ENCODE measurements at places on chromosomes 11 and 22.
A peak's percentile ranks its signal among the peaks of the same experiment; 100 is the strongest.

- H3K27me3 ChIP-seq, result peaks cover 13% of the 10 kb centered on the region
- no peak overlapping the region for H3K27ac ChIP-seq
- H3K36me3 ChIP-seq, result no peaks in the 10 kb centered on the region
- no peak for DNase-seq
Observed at GRCh38 chr11:18452927-18453326, 2.7 kb upstream of the LDHAL6A start.

GRCh38 chr11:61507962-61508861 is at the start of gene LRRC10B:
Gene LRRC10B (plus strand): TSS chr11:61508749. CDS start chr11:61508999, 250 bp downstream.
- no peak within 1 kb of the TSS for H3K27ac ChIP-seq
- H3K27me3 ChIP-seq, result peaks cover 52% of the 10 kb centered on the region

GRCh38 chr11:119323532-119324033 is 6.7 kb upstream of the MCAM start:
- peak; percentile 79 for DNase-seq
- peaks cover 16% of the 10 kb centered on the region for H3K4me1 ChIP-seq
- peaks cover 10% of the 10 kb centered on the region for H3K27me3 ChIP-seq
- no peaks in the 10 kb centered on the region for H3K36me3 ChIP-seq

- DNase-seq, result peak; percentile 76
- peak overlapping the region; percentile 98 for H3K27ac ChIP-seq
- no peaks in the 10 kb centered on the region for H3K27me3 ChIP-seq
- H3K4me3 ChIP-seq, result peak overlapping the region; percentile 84
- peaks cover 2% of the 10 kb centered on the region for H3K36me3 ChIP-seq
Observed at GRCh38 chr11:128324531-128325141, 262.7 kb downstream of the ETS1 start.

DNA sequence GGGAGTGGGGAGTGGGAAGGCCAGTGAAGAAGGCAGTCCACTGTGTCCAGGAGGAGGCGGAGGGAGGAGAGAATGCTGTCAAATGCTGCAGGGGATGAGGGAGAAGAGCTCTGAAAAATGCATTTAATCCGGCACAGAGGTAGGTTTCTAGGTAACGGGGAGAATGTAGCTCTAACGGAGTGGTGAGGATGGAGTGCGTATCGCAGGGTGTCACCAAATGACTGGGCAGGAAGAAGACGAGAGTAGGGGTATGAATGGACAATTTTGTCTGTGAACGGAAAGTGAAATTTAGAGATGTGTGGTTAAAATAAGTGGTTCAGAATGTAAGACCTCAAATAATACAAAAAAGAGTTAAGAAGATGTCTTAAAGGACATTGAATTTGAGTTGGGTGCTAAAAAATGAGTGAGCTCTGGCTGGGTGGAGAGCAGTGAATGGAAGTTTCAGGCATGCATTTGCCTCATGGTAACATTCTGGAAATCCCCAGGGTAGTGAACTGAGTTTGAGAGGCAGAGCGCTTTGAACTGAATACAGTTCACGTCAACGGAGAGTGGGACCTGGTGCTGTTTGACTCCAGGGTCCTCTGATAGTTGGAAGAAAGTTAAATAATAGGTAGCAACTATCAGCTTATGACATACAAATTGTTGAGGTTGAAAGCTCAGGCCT is 81.3 kb upstream of the CADM1 start:
- no peaks in the 10 kb centered on the region for H3K36me3 ChIP-seq
- H3K27me3 ChIP-seq, result no peaks in the 10 kb centered on the region
- H3K4me3 ChIP-seq, result no peak overlapping the region
- DNase-seq, result no peak
- H3K4me1 ChIP-seq, result no peaks in the 10 kb centered on the region
- no peak overlapping the region for H3K27ac ChIP-seq

DNA sequence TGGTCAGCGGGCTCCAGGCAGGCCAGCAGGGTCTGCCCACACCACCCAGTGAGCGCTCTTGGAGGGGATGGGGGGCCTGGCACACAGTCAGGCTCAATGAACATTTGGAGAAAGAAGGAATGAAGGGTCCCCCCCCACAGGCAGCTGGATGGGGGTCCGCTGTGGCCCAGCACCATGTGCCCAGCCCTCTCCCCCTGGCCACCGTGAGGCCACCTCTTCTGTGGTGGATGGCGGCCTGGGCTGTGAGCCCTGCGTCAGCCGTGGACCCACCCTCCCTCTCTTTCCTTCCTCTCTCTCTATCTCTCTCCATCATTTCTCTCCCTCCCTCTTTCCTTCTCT is 35.1 kb upstream of the MUC5AC start:
- H3K27me3 ChIP-seq, result no peaks in the 10 kb centered on the region
- H3K4me3 ChIP-seq, result no peak overlapping the region
- no peaks in the 10 kb centered on the region for H3K4me1 ChIP-seq
- no peak overlapping the region for H3K27ac ChIP-seq
- H3K36me3 ChIP-seq, result no peaks in the 10 kb centered on the region

GRCh38 chr11:72688929-72689328 is 14.7 kb upstream of the PDE2A start:
- no peak overlapping the region for H3K4me3 ChIP-seq
- H3K36me3 ChIP-seq, result peaks cover 18% of the 10 kb centered on the region
- no peak for DNase-seq

DNA sequence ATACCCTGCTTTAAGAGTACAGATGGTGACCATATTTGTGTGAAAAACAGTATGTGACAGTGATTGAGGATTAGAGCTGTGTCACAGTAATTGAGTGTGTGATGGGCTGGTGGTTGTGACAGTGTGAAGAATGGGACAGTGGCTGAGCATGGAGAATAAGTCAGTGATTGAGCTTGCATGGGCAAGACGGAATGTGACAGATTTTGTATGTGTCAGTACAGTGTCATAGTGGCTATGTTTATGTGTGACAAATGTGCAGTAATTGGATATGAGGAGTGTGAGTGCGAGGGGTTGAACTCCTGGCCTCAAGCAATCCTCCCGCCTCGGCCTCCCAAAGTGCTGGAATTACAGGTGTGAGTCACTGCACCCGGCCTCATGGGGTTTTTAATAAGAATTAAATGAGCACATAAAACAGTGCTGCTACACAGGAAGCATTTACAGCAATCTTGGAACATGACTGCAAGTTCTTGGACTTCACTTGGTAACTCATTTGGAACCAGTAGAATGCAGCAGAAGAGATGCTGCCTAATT is 583 bp upstream of the RRAS2 start:
- H3K27ac ChIP-seq, result peak overlapping the region; percentile 31
- no peak for DNase-seq
- peaks cover 43% of the 10 kb centered on the region for H3K4me1 ChIP-seq

DNA sequence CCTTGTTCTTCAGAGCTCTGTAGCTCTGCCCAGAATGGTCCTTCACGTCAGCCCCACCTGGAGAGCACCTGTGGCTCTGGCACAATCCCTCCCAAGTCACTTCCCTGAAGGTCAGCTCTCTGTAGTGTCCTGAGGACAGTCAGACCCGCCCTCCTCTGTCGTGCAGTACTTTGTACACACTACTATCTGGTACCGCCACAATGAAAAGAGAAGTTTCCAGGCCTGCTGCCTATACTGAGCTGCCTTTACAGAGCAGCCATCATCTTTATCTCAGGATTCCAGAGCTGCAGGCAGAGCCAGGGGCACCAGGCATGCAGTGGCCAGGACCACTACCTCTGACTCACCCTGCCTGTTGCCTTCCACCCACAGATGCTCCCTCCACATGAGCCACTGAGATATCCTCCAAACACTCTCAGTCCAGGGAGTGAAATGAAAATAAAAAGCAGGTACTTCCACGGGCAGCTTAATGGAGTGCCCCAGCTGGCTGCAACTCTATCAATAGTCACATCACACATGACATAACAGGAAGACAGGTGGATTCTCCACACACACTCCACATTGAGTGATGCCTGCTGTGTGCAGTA is 7.3 kb downstream of the PACSIN2 start:
- H3K4me1 ChIP-seq, result peaks cover 30% of the 10 kb centered on the region
- no peak overlapping the region for H3K4me3 ChIP-seq
- H3K27me3 ChIP-seq, result no peaks in the 10 kb centered on the region
- H3K36me3 ChIP-seq, result peaks cover 2% of the 10 kb centered on the region
- no peak for DNase-seq
- no peak overlapping the region for H3K27ac ChIP-seq

DNA sequence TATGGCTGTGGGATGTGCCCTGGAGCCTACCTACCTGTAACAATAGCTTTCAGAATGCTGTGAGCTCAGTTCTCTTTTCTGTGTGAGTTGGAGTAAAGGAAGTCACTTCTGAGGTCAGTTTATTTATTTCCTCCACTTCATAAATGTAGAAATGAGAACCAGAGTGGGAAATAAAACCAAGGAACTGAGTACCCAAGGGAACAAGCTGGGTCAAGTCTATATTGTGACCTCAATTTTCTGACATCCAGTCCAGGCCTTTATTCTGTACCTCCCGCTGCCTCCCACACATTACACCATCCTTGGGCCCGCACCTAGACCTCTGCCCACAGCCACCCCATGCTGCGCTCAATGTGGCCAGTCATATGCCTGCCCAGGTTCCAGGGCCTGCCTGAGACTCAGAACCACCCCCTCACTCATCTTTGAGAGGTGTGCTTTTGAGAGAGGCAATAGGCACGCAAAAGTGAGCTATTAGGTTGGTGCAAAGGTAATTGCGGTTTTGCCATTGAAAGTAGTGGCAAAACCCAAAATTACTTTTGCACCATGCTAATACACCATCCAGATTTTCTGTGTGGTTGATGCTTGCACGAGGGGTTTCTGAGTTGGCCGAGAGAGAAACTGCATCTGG is 9.8 kb downstream of the MS4A6E start:
- H3K4me3 ChIP-seq, result no peak overlapping the region
- DNase-seq, result no peak
- H3K27ac ChIP-seq, result no peak overlapping the region
- H3K27me3 ChIP-seq, result peaks cover 4% of the 10 kb centered on the region
- H3K36me3 ChIP-seq, result no peaks in the 10 kb centered on the region

GRCh38 chr11:35134403-35135148 is 4.4 kb upstream of the CD44 start:
- H3K27me3 ChIP-seq, result no peaks in the 10 kb centered on the region
- no peak for DNase-seq

- H3K4me1 ChIP-seq, result no peaks in the 10 kb centered on the region
- H3K27ac ChIP-seq, result no peak overlapping the region
- no peak for DNase-seq
- peaks cover 5% of the 10 kb centered on the region for H3K27me3 ChIP-seq
- H3K36me3 ChIP-seq, result no peaks in the 10 kb centered on the region
Observed at GRCh38 chr11:94675239-94675638, 92.9 kb upstream of the AMOTL1 start.

Measured in activated naive CD8-positive, alpha-beta T cell treated with anti-CD3 and anti-CD28 coated beads, Interleukin-2, amount 10 ng/mL, durations not matched to agents 7 days and 5 days (primary cell).